ENCODE measurements at places on chromosomes 2 and 18. TPM values are rescaled to one million over a fixed set of nuclear protein-coding genes. Genes with fewer than 3 reads are reported as not detected.

Gene ALPP
- total RNA-seq = not detected

Gene GAREM2
- 2.9 TPM for total RNA-seq

Gene SIGLEC15
- total RNA-seq = not detected

Gene CRYGD
- total RNA-seq = not detected
